ENCODE measurements at places on chromosomes 7 and 10. TPM values are rescaled to one million over a fixed set of nuclear protein-coding genes. Genes with fewer than 3 reads are reported as not detected.
A peak's percentile ranks its signal among the peaks of the same experiment; 100 is the strongest.

MYOZ1 gene
- not detected for total RNA-seq

OSBPL3 gene
- 40.8 TPM for total RNA-seq

ACTL6B gene
- not detected for total RNA-seq

PAPOLB gene
- total RNA-seq, result not detected

CXCL12 gene
- total RNA-seq, result not detected

ZPBP gene
- 0.37 TPM for total RNA-seq

LRGUK gene
- not detected for total RNA-seq

PARG gene
- 29.9 TPM for total RNA-seq

C10orf143 gene
- 3.8 TPM for total RNA-seq

TNS3 gene
- 0.52 TPM for total RNA-seq

GPER1 gene
- total RNA-seq, result 0.14 TPM

SCIN gene
- 0.47 TPM for total RNA-seq

PCLO gene
- not detected for total RNA-seq

- DNase-seq, result no peak
Measured at GRCh38 chr7:92827464-92828120, 8.8 kb downstream of the CDK6 start.

DNA sequence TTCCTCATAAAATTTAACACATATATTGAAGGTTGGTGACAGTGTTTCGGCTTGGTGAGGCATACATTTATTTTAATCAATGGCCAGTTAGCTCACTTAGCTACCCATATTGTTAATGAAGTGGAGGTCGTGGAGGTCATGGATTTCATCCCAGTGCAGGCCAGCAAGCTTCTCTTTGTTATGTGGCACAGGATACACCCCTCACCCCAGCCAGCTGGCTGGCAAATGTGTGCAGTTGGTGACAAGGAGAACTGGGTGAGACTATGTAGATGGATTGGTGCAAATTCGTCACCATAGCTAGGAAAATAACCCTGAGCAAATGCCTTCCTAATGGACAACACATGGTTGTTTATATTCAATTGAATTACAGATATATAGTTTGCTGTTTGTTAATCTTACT, 50.5 kb upstream of the FOXP2 start:
- DNase-seq, result no peak

DNA sequence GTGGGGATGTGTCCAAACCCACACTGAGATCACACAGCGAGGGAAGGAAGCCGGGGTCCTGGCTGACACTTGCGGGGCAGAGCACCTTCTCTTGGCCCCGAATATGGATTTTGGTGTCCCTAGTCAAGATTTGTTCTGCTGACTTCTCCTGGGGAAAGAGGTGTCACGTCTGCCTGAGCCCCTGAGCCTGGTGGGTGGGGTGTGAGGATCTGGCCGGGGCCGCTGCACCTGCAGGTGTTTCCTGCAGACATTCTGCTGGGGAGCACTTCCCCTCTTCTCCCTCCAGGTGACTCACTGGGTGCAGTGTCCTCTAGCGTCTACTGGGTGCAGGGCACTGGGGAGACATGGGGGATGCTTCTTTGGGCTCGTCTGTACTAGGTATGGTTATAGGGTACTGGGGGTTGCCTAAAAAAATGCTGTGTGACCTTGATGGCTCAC, 99.2 kb downstream of the GRK5 start:
- peak; percentile 79 for DNase-seq

DNA sequence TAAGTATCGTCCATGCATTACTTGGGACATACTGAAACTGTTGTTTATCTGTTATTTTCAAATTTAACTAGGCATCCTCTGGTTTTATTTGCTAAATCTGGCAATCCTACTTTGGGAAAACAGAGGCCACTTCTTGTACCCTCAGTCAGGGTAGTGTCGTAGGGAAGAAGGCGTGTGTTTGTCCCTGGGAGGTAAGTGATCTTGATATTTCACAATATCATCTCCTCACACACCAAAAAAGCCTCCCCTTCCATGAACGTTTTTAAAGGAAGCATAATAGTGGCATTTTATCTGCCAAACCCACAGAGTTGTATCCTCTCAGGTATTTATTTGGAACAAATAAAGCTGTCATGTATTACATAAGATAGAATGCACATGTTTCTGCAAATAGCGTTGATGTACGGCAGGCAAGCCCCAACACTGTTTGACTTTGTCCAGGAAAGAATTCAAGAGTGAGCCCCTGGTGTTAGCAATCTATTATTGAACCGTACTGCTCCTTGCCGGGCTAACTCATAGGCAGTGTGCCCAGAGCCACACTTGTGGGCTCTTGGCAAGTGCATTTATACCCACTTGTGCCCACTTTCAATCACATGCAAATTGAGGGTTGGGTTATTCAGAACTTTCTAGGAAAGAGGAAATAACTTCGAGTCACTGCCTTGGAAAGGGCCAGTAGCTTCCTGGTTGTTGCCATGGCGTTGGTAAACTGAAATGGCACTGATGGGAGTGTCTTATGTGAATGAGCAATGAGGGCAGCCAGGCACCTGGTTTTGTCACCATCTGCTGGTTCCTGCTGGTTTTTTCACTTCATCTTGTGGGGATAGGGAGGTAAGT, 266.0 kb downstream of the USP6NL start:
- peak; percentile 16 for DNase-seq

GRCh38 chr7:154512121-154512833, 460.1 kb downstream of the DPP6 start:
- DNase-seq, result no peak

DNA sequence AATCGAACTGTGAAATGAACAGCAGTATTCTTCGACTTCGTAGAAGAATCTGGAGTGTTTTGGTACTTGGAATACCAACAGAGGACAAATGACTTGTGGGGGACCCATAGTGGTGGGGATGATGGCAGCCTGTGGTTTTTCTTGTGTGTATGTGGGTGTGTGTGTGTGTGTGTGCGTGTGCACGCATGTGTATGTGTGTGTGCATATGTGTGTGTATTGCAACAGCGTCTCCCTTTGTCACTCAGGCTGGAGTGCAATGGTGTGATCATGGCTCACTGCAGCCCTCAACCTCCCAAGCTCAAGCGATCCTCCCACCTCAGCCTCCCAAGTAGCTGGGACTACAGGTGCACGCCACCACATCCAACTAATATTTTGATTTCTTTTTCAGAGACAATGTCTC, 9.4 kb upstream of the YWHAG start:
- no peak for DNase-seq

GRCh38 chr7:136163340-136163801, 186.2 kb upstream of the MTPN start:
- DNase-seq, result no peak

GRCh38 chr7:47207956-47208355, 374.0 kb downstream of the TNS3 start:
- no peak for DNase-seq

- no peak for DNase-seq
Measured at GRCh38 chr7:28488061-28488791, 75.9 kb downstream of the CREB5 start.

DNA sequence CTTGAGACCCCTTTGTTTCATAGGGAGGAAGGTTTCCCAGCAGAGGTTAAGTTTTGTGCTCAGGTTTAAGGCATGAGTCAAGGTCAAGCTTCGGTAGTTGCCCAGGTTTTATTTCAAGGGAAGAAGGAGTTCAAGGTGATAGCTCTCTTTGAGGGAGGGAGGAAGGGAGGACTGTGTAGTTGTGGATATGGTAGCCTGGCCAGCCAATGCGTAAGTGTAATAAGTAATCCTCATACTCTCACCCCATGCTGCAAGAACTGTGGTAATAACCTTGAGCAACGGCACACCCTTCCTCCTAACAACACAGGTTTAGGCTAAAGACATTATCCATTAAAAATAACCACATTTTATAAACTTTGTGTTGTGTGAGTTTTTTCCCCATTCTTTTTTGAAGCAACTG, 478.9 kb downstream of the KCNMA1 start:
- DNase-seq, result no peak

DNA sequence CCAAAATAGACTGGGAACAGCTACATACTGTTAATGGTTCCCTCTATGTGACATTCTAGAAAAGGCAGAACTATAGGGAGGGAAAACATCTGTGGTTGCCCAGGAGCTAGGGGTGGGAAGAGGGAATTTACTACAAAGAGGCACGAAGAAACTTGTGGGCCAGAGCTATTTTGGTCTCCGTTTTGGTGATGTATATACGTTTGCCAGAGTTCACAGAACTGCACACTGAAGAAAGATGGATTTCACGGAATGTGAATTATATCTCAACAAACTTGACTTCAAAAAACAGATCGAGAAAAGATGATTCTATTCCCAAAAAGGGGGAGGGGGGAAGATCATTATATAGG, 386 bp upstream of the AS3MT start:
- DNase-seq, result no peak

DNA sequence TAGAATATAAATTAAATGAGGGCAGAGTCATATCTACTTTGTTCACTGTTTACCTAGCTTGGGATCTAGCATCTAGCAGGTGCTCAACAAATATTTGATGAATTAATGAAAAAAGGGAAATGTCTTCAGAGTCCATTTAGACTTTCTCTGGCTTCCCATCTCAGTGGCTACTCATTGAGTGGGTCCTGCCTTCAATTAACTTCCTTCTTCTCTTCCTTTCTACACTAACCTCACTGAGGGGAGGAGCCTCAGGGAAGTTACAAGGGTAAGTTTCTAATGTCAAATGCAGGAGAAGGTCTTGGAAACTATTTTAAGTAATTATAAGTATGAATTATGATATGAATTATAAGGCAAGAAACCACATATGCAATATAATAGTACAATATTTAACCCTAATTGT, 28.2 kb upstream of the MPP7 start:
- no peak for DNase-seq

- no peak for DNase-seq
Measured at GRCh38 chr10:6579904-6580278, at the start of gene PRKCQ. TSS of gene PRKCQ (minus strand) at chr10:6580276. CDS start at chr10:6515135, 65,141 bp downstream.

DNA sequence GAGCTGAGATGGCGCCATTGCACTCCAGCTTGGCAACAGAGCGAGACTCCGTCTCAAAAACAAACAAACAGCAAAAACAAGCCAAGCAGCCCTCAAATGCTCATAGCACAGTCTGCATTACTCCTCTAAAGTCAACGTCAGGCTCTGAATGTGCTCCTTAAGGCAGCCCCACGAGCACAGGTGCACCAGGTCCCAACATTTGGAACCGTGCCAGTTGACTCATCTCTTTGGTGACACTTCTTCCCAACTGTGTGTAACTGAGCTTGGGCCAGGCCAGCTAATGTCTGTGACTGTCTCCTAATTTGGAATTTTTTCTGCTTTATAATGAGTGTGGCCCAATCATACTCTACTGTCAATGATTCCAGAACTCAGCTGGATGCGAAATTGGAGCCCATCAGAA, 66.3 kb upstream of the EFCAB10 start:
- no peak for DNase-seq

- DNase-seq, result no peak
Measured at GRCh38 chr10:101282947-101283346, 53.7 kb upstream of the LBX1 start.

DNA sequence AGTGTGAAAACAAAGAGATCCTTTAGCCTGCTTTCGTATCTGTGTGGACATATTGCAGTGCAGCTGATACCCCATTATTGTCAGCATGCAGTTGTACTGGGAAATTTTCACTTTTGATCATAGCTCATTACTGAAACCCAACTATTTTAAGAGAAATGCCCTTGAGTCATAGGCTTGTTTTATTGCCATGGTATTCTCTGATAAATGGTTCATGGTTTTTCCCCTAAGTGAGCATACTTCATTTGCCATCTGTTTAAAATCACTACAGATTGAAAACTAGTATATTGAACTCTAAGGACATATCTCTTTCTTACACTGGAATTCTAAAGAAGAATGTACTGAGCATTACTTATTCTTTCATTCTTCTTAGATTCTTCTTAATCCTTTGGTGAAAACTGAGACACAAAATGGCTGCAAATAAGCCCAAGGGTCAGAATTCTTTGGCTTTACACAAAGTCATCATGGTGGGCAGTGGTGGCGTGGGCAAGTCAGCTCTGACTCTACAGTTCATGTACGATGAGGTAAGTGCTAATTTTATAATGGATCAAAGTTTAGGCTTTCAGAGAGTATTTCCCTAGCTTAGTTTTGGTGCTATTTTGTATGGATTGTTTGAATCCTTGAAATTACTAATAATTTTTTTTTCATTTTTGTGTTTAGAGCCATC, 63.0 kb downstream of the RALA start:
- no peak for DNase-seq

DNA sequence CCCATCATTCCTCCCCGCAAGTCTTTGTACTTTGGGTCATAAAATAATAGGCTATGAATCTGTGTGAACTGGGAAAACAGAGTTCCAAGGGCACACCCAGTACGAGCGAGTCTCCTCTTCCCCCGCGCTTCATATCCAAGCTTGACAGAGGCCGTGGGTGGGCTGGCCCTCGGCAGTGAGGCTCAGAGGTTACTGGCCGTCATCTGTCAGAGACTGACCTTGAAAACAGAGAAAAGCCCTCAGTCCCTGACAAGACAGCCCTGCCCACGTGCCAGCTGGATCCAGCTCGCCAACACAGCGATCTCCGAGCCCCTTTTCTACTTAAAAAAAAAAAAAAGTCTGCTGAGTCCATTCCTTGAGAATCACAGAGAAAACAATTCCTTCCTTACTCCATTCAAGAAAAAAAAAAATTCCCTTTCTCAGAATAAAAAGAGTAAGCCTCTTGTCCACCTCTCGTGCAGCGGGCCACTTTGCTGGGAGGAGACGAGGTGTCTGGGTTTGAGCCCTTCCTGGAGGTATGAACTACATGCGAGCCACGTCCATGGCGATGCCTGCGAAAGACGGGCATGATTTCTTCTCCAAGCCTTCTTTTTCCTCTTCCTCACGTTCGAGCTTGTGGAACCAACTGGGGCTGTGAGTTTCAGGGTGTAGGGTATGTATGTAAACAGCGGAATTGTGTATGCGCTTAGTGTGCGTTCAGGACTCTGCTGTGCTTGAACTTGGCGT, 744 bp upstream of the BICC1 start:
- no peak for DNase-seq

- no peak for DNase-seq
Measured at GRCh38 chr7:128437426-128438332, 18.0 kb upstream of the HILPDA start.

- DNase-seq, result no peak
Measured at GRCh38 chr7:131338173-131338572, 10.5 kb downstream of the MKLN1 start.

GRCh38 chr7:27346531-27347275, 104.1 kb downstream of the EVX1 start:
- no peak for DNase-seq

DNA sequence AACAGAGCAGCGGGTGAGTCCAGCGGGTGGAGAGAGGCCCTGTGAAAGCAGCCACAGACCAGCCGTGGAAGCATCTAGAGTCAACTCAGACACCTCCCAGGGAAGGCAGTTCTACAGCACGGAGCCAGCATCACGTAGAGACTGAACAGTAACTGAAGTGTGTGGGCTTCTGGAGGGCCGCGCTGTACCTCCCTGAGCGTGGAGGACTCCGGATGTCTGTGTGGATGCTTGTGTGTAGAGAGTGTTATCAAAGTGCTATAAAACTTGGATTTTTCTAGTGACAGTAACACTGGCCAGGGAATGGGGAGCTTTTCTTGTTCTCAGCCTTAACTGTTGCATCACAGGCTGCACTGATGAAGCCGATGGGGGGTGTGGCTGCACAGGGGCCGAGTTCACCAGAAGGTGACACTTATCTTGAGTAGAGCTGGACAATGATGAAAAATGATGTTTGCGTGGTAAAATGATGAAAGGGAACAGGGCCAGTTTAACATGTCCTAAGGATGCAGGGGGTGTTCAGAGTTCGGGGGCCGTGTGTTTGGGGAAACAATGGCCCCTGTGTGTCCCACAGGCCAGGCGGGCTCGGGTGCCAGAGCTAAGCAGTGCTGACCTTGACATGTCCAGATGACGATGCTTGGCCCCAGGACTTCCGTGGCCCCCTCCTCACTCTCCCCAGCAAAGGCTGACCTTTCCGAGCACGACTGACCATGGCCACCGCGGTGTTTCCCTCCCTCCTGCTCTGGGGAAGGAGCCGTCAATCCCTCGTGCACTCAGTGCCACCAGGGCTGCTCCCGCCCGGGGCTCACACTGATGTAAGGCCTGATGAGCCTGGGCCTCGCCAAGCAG, 21.9 kb downstream of the MNX1 start:
- DNase-seq, result no peak
